ENCODE measurements at places on chromosomes 6 and 20.

DNA sequence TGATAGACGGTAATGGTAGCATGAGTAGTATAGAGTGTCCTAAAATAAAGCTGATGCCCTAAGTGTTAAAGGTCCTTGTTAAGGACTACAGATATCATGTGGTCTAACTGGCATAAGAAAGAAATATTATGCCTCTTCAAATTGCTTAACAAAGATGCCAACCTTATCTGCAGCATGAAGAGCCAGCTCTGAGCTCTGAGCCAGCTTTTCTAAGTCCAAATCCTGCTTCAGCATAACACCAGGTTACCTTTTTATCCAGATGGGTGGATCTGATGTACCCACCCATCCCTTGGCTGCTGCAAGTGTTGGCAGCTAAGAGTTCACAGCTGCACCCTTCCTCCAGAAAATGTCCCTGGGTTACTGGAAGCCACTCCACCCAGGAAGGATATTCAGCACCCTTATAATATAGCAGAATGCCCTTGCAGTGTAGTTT is 83.8 kb downstream of the TENT5A start:
- H3K4me3 ChIP-seq, result no peak overlapping the region
- no peaks in the 10 kb centered on the region for H3K36me3 ChIP-seq
- no peaks in the 10 kb centered on the region for H3K4me1 ChIP-seq

DNA sequence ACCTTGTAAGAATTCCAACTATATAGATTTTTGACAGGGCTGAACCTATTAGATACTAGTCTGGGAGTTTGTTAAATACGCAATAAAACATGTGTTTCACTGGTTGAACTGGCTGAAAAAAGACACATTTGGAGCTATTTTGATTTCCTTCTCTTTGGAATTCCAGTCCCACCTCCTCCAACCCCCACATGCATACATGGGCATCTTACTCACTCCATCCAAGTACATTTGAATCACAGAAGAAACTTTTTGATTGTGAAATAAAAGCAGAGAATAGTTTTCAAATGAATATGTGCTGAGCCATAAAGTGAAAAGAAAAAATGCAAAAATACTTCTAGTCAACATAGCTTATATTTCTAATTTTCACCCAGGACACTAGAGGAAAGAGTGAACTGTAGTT is 33.9 kb upstream of the STXBP5 start:
- no peak for DNase-seq
- no peak overlapping the region for H3K27ac ChIP-seq
- no peaks in the 10 kb centered on the region for H3K4me1 ChIP-seq
- H3K27me3 ChIP-seq, result no peaks in the 10 kb centered on the region
- no peak overlapping the region for H3K4me3 ChIP-seq
- no peaks in the 10 kb centered on the region for H3K36me3 ChIP-seq

DNA sequence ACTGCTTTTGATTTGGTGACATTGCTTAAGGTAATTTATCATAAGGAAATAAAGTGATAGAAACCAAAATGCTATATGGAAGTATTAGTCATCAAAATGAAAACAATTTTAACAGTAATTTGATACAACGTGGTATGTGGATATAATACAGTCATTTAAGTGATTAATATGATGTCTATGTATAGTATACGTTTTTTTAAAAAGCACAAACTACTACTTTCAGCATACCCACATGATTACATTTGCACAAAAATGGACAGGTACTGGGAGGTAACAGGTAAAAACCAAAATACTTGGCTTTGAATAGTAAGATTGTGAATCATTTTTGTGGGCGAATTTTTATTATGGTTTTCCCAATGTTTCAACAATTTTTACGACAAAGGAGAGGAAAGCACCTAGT is 97.6 kb downstream of the OGFRL1 start:
- H3K36me3 ChIP-seq, result no peaks in the 10 kb centered on the region
- DNase-seq, result no peak
- H3K4me1 ChIP-seq, result no peaks in the 10 kb centered on the region
- no peak overlapping the region for H3K4me3 ChIP-seq
- no peaks in the 10 kb centered on the region for H3K27me3 ChIP-seq

- H3K4me1 ChIP-seq, result no peaks in the 10 kb centered on the region
- no peak for DNase-seq
- H3K27me3 ChIP-seq, result no peaks in the 10 kb centered on the region
- no peak overlapping the region for H3K4me3 ChIP-seq
Measured at GRCh38 chr6:96852605-96853004, 15.3 kb upstream of the GPR63 start.

GRCh38 chr6:4342407-4343137 is 207.2 kb upstream of the ECI2 start:
- DNase-seq, result no peak
- H3K36me3 ChIP-seq, result no peaks in the 10 kb centered on the region
- no peaks in the 10 kb centered on the region for H3K27me3 ChIP-seq
- no peak overlapping the region for H3K4me3 ChIP-seq
- H3K4me1 ChIP-seq, result no peaks in the 10 kb centered on the region
- H3K27ac ChIP-seq, result no peak overlapping the region

- H3K36me3 ChIP-seq, result no peaks in the 10 kb centered on the region
- H3K4me1 ChIP-seq, result peaks cover 30% of the 10 kb centered on the region
- H3K27ac ChIP-seq, result no peak overlapping the region
- peaks cover 44% of the 10 kb centered on the region for H3K27me3 ChIP-seq
Measured at GRCh38 chr6:113858480-113859348, 1.6 kb downstream of the MARCKS start.

GRCh38 chr20:63737945-63738686 is 1.5 kb upstream of the SLC2A4RG start:
- peak; percentile 54 for DNase-seq
- peak overlapping the region; percentile 96 for H3K4me3 ChIP-seq
- peaks cover 24% of the 10 kb centered on the region for H3K36me3 ChIP-seq
- peaks cover 30% of the 10 kb centered on the region for H3K4me1 ChIP-seq

- H3K27ac ChIP-seq, result no peak overlapping the region
- no peaks in the 10 kb centered on the region for H3K4me1 ChIP-seq
- no peaks in the 10 kb centered on the region for H3K27me3 ChIP-seq
Measured at GRCh38 chr6:53854843-53855567, 60.2 kb downstream of the LRRC1 start.

GRCh38 chr6:25832670-25833069 is 818 bp upstream of the SLC17A1 start:
- H3K27ac ChIP-seq, result no peak overlapping the region
- H3K4me1 ChIP-seq, result no peaks in the 10 kb centered on the region
- no peaks in the 10 kb centered on the region for H3K27me3 ChIP-seq
- no peaks in the 10 kb centered on the region for H3K36me3 ChIP-seq
- DNase-seq, result no peak
- H3K4me3 ChIP-seq, result no peak overlapping the region

DNA sequence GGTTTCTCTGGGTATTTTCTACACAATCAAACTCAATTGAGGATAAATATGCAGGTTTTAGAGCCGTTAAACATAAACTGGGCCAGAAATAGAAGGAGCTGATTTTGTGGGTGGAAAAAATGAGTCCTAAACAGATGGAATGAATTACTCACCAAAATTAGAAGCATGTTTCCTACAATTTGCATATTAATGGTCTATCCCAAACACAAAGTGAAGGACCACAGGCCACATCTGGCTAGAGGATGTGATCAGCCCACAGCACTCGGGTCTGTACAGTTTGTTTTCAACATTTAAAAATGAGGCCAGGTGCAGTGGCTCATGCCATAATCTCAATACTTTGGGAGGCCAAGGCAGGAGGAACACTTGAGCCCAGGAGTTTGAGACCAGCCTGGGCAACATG is 296.3 kb downstream of the PREX1 start:
- H3K36me3 ChIP-seq, result no peaks in the 10 kb centered on the region
- H3K27me3 ChIP-seq, result no peaks in the 10 kb centered on the region
- no peak for DNase-seq
- H3K27ac ChIP-seq, result no peak overlapping the region
- H3K4me1 ChIP-seq, result no peaks in the 10 kb centered on the region
- H3K4me3 ChIP-seq, result no peak overlapping the region

DNA sequence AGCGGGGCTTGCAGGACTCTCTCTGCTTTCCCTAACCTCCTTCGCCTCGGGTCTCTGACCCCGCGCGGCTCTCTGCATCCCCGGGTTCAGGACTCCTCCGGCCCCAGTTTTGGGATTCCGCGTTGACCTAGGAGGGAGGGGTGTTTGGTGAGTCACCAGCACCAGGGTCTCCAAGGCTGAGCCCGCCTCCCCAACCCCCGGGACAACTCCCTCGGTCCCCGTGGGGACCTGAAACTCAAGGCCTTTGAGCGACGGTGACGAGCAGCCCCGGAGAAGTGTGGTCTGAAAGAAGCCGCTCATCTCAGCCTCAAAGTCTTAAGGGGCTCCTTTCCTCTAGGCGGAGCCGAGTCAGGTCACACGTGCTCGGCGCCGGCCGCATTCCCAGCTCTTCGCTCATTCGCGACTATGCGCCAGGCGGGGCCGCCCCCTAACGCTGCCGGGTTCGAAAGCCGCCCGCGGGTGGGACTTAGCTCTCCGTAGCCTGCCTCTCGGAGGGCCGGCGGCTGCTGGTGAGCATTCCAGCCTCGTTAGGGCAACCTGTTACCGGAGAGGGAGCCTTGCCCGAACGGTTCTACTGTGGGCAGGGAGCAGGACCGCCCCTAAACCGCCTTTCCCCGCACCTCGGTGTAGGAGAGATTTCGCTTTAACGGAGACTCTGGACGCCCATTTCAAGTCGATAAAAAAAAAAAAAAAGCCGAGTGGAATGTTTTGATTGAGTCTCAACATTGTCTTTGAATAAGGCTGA is 3.0 kb upstream of the PRDM13 start:
- no peak overlapping the region for H3K27ac ChIP-seq
- peaks cover 21% of the 10 kb centered on the region for H3K4me1 ChIP-seq
- peak; percentile 51 for DNase-seq
- peak overlapping the region; percentile 20 for H3K4me3 ChIP-seq

- no peak overlapping the region for H3K27ac ChIP-seq
- H3K36me3 ChIP-seq, result no peaks in the 10 kb centered on the region
- H3K4me1 ChIP-seq, result no peaks in the 10 kb centered on the region
- H3K4me3 ChIP-seq, result no peak overlapping the region
- H3K27me3 ChIP-seq, result no peaks in the 10 kb centered on the region
Measured at GRCh38 chr6:93721386-93722048, 302.2 kb upstream of the EPHA7 start.

GRCh38 chr6:33696548-33697518 is 14.7 kb downstream of the UQCC2 start:
- peaks cover 22% of the 10 kb centered on the region for H3K36me3 ChIP-seq
- no peak for DNase-seq
- peaks cover 70% of the 10 kb centered on the region for H3K4me1 ChIP-seq
- no peaks in the 10 kb centered on the region for H3K27me3 ChIP-seq

GRCh38 chr20:46683939-46684750 is 5.1 kb downstream of the TP53RK start:
- DNase-seq, result no peak
- no peaks in the 10 kb centered on the region for H3K36me3 ChIP-seq
- peak overlapping the region; percentile 66 for H3K27ac ChIP-seq

DNA sequence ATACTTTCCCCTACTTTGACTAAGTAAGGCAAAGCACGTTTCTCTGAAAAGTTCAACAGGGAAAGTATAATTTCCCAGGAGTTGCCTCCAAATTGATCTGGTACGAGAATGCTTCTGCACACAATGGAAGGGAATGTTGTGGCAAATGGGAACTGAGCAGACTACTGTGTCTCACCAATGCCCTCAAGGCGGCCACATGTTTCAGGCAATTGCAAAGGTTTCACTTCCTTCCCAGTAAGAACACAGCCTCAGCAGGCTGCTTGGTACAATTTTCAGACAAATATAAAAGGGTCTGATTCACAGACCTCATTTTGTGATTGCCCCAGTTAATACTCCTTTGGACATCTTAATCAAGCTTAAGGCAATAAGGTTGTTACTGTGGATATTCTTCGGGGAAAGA is 71.2 kb downstream of the KIAA0319 start:
- H3K27me3 ChIP-seq, result no peaks in the 10 kb centered on the region
- no peak overlapping the region for H3K27ac ChIP-seq
- no peaks in the 10 kb centered on the region for H3K4me1 ChIP-seq
- no peaks in the 10 kb centered on the region for H3K36me3 ChIP-seq

DNA sequence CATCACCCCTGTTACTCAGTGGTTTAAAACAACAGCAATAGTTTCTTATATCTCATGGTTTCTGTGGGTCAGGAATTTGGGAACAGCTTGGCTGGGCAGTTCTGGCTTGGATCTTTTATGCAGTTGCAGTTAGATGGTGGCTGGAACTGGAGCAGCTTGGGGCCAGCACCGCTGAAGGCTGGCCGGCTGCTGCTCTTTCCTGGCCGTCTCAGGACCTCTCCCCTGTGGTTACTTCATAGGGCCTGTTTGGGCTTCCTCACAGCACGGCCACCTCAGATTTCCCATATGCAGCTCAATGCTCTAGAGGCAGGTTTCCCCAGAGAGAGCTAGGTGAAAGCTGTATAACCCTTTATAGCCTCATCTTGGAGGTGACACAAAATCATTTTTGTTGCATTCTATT is 15.6 kb downstream of the PKIG start:
- no peaks in the 10 kb centered on the region for H3K27me3 ChIP-seq
- H3K4me1 ChIP-seq, result peaks cover 9% of the 10 kb centered on the region
- no peak overlapping the region for H3K4me3 ChIP-seq
- no peak overlapping the region for H3K27ac ChIP-seq
- H3K36me3 ChIP-seq, result no peaks in the 10 kb centered on the region

GRCh38 chr6:45645302-45645701 is 267.6 kb upstream of the SUPT3H start:
- no peak overlapping the region for H3K27ac ChIP-seq
- no peaks in the 10 kb centered on the region for H3K36me3 ChIP-seq
- H3K27me3 ChIP-seq, result no peaks in the 10 kb centered on the region
- H3K4me3 ChIP-seq, result no peak overlapping the region
- no peaks in the 10 kb centered on the region for H3K4me1 ChIP-seq

- H3K4me3 ChIP-seq, result no peak overlapping the region
- no peaks in the 10 kb centered on the region for H3K36me3 ChIP-seq
- DNase-seq, result no peak
Measured at GRCh38 chr6:108166664-108167448, 1.0 kb downstream of the NR2E1 start.

DNA sequence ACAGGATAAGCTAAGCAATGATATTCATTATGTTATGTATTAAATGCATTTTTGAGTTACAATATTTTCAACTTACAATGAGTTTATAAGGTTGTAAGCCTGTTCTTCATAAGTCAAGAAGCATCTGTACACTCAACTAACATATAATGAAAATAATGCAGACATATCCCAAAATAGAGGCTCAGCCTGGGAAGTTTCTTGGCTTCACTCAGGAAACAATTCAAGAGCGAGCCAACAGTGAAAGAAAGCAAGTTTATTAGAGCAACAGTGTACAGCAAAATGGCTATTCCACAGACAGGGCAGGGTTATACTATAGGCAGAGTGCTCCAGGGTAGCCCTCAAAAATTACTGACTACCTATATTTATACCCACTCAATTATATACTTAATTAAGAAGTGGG is 1581.8 kb downstream of the HACE1 start:
- H3K4me3 ChIP-seq, result no peak overlapping the region
- H3K36me3 ChIP-seq, result no peaks in the 10 kb centered on the region
- no peak for DNase-seq
- no peak overlapping the region for H3K27ac ChIP-seq
- no peaks in the 10 kb centered on the region for H3K4me1 ChIP-seq
- H3K27me3 ChIP-seq, result no peaks in the 10 kb centered on the region

GRCh38 chr20:50903353-50904051 is 27.7 kb downstream of the ADNP start:
- peaks cover 33% of the 10 kb centered on the region for H3K4me1 ChIP-seq
- H3K36me3 ChIP-seq, result peaks cover 19% of the 10 kb centered on the region
- H3K27me3 ChIP-seq, result no peaks in the 10 kb centered on the region
- H3K27ac ChIP-seq, result no peak overlapping the region
- H3K4me3 ChIP-seq, result no peak overlapping the region

- no peak for DNase-seq
- no peak overlapping the region for H3K4me3 ChIP-seq
- no peaks in the 10 kb centered on the region for H3K27me3 ChIP-seq
- H3K4me1 ChIP-seq, result no peaks in the 10 kb centered on the region
- H3K27ac ChIP-seq, result no peak overlapping the region
- no peaks in the 10 kb centered on the region for H3K36me3 ChIP-seq
Measured at GRCh38 chr6:127146932-127147331, 28.5 kb downstream of the RSPO3 start.

- H3K27me3 ChIP-seq, result no peaks in the 10 kb centered on the region
- H3K4me3 ChIP-seq, result no peak overlapping the region
- DNase-seq, result no peak
- no peaks in the 10 kb centered on the region for H3K4me1 ChIP-seq
Measured at GRCh38 chr6:109236115-109237076, 141.1 kb downstream of the CEP57L1 start.

Measured in CD8-positive, alpha-beta memory T cell (primary cell).